Retinal pigment epithelial cell (primary cell): ENCODE measurements at places on chromosomes 5 and 9.

DNA sequence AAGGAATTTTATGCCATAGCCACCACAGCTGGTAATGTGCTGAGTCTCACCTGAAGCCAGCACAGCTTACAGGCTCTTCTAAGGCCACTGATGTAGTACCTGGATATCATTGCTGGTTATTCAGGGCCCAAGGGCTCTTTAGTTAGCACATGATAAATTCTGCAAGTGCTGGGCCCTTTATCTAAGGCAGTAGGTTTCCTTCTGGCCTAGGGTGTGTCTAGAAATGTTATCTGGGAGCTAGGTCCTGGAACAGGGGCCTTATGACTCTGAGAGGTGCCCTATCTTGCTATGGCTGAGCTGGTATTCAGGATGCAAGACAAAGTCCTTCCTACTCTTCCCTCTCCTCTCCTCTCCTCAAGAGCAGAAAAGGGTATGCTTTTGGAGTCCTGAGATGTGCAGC, 1424.5 kb upstream of the NUDT12 start:
- no peak for DNase-seq

- DNase-seq: no peak
These were observed 532.2 kb downstream of the ACTL7B start for GRCh38 chr9:108323615-108324014.

- DNase-seq: no peak
These were observed 457.2 kb upstream of the TNC start for GRCh38 chr9:115575147-115575546.

- DNase-seq: no peak
These were observed 39.9 kb upstream of the CTXN3 start for GRCh38 chr5:127609011-127609410.

- no peak for DNase-seq
These were observed 9.2 kb upstream of the RARS1 start for GRCh38 chr5:168477060-168477459.

DNA sequence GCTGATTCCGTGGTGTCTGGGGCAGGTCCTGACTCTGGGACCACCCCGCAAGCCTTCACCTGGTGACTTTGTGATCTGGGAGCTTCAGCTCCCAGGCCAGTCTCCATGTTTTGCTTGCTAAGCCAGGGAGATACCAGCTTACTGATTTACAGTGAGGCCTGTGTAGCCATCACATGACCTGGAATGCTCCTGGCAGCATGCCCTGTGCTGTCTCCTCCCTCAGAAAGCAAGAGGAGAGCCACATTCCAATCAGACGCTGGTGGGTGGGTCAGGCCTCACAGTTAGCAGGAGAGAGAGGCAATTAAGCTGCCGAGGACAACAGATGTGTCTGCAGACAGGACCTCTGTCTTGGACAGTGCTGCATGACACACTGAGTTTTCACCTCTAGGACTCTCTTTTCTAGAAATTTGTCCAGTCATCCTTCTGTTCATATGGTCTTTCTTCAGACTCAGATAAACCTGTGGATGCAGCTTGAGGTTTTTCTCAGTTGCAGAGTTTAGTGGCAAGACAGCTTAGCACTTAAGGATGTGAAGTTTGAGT, 24.4 kb upstream of the GRPEL2 start:
- DNase-seq: peak; percentile 94

DNA sequence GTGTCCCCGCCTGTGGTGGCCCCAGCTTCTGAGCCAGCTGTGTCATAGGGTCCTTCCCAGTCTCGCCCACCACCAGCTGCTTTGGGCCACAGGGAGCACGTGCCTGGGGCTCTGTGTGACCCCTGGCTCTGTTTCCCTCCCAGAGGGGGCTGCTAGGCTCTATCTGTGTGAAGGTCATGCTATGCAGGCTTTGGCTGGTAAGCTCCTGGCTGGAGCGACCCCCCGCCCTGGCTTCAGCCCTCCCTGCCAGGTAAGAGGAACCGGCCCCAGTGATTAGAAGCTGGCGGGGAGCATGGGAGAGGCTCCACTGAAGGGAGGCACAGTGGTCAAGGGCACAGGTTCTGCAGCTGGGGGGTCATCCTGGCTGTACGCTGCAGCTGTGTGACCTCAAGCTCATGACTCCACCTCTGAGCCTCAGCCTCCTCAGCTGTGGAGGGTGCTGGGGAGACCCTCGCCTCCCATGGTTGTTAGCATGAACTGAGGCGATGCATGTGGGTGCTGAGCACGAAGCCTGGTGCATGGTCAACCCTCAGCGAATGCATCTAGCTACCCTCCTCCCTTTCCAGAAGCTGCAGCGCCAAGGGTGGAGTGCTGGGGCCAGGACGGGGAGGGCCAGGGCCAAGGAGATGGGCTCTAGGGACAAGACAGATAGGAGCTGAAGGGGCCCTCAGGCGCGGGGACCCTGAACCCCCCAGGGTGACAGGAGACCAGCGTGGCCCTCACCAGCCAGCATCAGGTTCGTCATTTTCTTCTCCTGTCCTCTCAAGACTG, 163.8 kb upstream of the MVB12B start:
- no peak for DNase-seq

DNA sequence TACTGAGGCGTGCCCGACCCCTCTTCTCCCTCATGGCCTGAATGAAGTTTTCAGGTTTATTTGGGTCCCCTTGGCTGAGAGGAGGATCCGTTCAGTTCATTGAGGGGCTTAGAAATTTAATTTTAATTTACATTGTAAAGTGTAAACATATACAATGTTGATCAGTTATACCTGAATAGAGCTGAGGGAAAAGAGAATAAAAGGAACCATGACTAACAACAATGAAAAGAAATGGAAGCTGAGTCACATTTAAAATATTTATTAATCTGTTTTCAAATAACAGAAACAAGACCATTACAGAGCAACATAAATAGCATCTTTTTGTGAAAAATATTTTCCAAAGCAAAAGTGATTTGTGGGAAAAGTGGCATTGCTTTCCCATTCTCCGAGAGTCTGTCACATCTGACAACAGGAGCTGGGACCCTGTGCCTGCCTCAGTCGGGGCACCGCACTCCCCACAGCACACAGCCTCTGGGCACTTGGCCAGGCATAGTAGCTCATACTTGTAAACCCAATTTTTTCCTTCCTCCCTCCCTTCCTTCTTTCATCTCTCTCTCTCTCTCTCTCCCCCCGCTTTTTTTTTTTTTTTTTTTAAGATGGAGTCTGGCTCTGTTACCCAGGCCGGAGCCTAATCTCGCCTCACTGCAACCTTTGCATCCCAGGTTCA, 28.7 kb downstream of the PROP1 start:
- DNase-seq: no peak

DNA sequence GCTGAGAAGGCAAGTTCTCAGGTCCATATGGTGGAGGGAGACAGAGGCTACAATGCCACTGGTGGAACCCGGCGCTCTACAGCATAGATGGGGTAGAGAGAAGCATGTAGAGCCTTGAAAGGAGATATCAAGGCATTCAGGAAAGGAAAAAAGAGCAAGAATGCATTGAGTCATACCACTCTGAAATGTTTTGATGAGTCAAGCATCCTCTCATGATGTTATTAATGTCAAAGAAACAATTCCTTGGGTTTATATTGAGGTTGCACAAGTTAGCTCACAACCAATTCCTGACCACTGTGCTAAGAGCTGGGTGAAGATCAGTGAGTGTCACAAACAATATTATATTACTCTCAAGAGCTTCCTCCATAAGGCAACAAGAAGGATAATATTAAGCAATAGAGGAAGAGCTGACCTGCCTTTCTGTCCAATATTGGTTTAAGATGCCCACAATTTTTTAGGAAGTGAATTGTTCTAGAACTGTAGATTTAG, 178.0 kb downstream of the RFK start:
- peak; percentile 30 for DNase-seq

DNA sequence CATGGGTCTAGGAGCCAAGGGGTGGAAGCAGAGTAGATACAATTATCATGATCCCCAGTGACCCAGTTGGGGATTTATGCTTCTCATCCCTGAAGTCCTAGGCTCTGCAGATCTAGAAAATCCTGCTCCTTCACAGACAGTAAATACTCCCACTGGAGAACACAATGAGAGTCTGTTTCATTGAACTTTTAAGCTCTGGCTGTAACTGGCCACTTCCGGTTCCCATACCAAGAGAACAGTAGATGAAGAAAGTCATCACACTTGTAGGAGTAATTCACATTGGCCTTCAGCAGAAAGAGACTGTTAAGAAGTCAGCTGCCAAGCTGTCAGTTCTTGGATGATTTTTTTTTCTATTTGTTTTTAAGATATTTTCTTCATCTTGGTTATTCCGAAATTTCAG, 597.1 kb downstream of the ACTL7B start:
- DNase-seq: no peak

DNA sequence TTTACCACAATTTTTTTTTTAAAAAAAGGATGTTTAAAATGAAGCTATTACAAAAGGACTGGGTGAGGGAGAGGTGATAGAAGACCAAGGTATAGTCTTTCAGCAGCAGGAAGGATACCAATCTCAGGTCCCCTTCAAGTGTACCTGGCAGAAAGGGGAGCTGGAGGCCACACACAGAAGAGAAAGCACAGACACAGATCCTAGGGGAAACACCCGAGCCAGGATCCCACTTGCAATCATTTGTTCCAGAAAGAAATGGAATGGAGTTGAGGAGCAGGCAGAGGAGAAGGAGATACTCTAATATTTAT, 5.6 kb downstream of the GNPDA1 start:
- no peak for DNase-seq

DNA sequence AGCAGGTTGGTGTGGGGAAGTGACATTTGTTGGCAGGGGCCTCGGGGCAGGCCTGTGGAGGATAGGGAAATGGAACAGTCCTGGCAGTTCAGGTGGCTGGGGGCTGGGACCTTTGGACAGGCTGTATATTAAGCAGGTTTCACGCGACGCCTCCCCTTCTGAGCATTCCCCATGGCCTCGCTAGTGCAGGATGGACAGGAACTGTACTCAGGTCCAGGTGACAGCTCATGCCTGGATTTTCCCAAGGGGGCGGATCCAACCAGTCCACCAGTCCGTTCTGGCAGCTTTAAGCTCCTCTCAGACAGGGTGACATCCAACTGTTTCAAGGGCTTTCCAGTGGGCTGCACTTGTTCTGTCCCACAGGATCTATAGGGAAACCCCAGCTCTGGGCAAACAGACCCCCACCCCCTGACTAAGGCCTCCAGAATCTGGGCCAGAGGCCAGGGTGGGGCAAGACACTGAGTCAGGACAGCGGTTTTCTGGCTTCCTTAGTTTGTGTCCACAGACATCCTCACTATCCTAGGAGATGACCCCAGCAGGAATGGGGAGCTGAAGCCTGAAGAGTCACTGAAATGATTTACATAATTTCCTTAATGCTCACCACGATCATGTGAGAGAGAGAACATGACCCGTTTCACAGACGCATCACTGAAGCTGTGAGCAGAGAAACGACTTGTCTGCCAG, 20.9 kb downstream of the CSF2 start:
- peak; percentile 27 for DNase-seq
